Right lung (tissue), 10 donors: ENCODE measurements at places on chromosomes 16 and 17. TPM values are rescaled to one million over a fixed set of nuclear protein-coding genes. Genes with fewer than 3 reads are reported as not detected.

The BAIAP3 gene
- 2.2 TPM for polyA plus RNA-seq

- no peak for DNase-seq
Observed at GRCh38 chr17:37089956-37090355, 141.2 kb downstream of the AATF start.

- peak; percentile 16 for DNase-seq
Observed at GRCh38 chr16:9003322-9003721, 39.6 kb upstream of the USP7 start.

- peak; percentile 58 for DNase-seq
Observed at GRCh38 chr16:78796221-78796866, 696.9 kb downstream of the WWOX start.

- peak; percentile 74 for DNase-seq
Observed at GRCh38 chr16:59848296-59848695, 1114.2 kb upstream of the GOT2 start.

- peak; percentile 26 for DNase-seq
Observed at GRCh38 chr17:48549914-48550501, 5.1 kb upstream of the HOXB2 start.
